ENCODE measurements at places on chromosomes 5 and 9.

- DNase-seq, result no peak
These were observed 137.6 kb downstream of the MRPL36 start for GRCh38 chr5:1661831-1662558.

- no peak for DNase-seq
These were observed 9.4 kb downstream of the SKP2 start for GRCh38 chr5:36161361-36161760.

DNA sequence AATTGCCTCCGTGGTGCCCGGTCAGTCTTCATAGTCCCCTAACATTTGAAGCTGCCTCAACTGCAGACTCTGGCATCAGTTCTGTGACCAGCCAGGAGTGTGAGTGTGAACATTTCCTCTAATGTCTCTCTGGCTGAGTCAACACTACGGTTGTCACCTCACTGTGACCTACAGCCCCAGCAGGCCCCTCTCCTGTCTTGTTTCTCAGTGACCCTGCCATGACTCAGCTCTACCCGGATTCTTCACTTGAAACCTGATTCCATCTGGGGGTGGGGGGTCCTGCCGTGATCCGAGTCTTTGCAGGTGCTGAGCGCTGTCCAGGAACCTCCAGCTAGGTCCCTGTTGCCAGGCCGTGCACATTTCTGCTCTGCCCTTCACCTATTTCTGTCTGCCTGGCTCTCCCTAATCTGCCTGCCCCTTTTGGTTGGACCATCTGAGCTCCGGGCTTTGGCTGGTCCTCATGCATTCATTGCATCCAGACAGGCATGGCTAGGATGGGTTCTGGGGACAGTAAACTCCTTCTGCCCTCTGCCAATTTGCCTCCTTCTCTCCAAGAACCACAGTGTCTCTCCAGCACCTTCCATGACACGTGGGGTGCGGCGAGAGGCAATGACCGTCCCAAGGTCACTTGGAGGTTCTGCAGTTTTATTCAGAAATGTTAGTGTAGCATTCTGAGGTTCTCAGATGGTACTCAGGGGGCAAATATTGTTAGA is 24.2 kb downstream of the STC2 start:
- DNase-seq, result no peak

DNA sequence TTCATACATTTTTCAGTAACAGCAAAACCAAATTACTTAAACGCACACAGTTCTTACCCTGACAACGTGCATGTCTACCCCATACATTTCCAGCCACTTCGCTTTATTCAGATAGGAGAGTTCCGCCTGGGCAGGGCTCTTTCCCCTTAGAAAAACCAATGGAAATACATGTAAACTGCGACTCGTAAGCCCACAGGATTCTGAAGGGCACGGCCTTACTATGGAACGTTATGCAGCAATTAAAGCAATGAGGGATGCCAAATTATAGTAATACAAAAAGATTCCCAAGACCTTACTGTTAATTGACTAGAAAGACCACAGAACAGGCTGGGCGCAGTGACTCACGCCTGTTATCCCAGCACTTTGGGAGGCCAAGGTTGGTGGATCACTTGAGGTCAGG is 64.5 kb downstream of the EPB41L4B start:
- DNase-seq, result no peak

DNA sequence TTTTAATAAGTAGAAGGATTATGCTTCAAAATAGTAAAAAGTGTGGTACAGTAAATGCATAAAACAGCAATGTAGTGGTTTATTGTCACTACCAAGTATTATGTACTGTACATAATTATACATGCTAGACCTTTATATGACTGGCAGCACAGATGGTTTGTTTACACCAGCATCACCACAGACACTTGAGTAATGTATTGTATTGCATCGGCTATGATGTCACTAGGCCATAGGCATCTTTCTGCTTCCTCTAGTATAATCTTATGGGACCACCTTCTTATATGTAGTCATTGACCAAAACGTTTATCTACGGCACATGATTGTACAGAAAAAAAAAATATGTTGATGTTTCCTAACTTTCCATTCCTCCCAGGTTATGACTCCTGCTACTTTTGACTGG is 31.9 kb upstream of the SSBP2 start:
- DNase-seq, result no peak

DNA sequence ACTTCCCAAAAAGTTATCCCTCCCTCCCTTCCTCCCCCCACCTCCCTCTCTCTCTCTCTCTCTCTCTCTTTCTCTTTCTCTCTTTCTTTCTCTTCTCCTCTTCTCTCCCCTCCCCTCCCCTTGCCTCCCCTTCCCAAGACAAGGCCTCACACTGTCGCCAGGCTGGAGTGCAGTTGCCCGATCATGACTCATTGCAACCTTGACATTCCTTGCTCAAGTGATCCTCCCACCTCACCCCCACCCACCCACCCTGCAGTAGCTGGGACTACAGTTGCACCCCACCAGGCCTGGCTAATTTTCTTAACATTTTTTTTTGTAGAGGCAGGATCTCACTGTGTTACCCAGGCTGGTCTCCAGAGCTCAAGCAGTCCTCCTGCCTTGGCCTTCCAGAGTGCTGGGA is 32.8 kb downstream of the VPS13A start:
- no peak for DNase-seq

DNA sequence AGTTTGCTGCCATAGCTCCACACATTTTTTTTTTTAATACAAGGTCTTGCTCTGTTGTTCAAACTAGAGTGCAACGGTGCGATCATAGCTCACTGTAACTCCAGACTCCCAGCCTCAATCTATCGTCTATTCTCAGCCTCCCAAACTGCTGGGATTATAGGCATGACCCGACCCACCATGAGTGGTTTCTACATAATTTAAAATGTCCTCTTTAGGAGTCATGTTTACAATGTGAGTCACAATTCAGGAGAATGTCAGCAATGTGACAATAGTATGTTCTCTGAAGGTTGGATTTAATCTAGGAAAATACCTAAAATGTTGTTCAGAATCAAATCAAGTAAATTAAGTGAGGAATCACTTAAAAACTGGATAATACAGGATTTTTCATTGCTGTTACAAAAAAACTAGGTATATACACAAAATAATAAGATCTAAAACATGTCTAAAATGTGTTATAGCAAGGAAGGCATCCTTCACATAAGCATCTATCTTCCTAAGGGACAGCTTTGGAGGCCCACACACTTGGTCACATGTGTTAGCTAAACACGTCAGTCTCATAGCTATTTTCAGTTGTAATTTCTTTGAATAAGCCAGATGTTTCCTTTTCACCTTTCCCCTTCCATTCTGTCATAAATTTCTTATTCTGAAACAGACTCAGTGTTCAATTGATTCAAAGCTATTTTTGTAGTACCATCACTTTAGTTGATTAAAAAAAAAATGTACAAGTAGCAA is 30.0 kb upstream of the ELAVL2 start:
- no peak for DNase-seq

GRCh38 chr9:6007770-6008168 is 7.7 kb downstream of the RANBP6 start:
- DNase-seq, result no peak

GRCh38 chr5:72634444-72634843 is 127.2 kb upstream of the ZNF366 start:
- DNase-seq, result no peak

DNA sequence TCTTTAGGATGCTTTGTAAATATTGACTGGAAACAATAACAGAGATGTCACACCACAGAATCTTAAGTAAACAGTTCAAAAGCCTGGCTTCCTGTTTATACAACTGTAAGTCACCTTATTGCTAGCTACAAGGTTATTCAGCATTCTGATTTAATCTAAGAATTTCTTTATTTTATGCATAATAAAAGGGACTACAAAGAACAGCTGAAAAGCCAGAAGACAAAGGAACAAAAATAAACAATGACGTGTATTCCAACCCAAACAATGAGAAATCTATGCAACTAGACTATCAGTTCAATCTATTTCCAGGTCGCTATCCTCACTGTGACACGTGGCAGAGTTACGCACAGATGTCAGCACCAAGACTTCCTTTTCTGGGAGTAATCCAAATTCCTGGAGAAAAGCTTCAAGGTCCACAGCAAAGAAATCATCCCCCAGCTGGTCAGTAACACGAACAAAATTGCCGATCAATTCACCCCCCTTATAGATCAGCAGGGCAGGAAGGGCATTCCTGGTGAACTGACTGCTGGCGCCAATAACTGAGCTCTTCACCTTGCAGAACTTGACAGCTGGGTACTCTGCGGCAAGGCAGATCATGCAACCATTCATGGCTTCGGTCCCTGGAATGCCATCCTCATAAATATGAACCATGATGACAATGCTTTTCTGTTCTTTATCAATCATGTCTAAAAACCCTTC is 8.4 kb downstream of the PDCL start:
- DNase-seq, result peak; percentile 48

DNA sequence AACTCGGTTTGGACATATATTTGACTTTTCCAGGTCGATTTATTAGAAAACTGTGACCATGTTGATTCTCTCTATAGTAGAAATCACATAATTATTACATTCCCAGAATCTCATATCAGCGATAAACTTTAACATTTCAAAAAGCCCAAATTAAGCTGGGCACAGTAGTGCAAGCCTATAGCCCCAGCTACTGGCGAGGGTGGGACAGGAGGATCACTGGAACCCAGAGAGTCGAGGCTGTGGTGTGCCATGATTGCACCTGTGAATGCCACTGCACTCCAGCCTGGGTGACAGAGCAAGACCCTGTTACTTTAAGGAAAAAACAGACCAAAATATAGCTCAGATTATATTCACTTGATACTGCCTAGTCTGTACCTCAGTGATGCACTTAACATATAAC is 128.9 kb downstream of the CPLANE1 start:
- DNase-seq, result no peak

- no peak for DNase-seq
These were observed 145.3 kb upstream of the RASA1 start for GRCh38 chr5:87122151-87122977.

Data from DMS153 (cell line).